ENCODE measurements at places on chromosomes 5 and 9.

DNA sequence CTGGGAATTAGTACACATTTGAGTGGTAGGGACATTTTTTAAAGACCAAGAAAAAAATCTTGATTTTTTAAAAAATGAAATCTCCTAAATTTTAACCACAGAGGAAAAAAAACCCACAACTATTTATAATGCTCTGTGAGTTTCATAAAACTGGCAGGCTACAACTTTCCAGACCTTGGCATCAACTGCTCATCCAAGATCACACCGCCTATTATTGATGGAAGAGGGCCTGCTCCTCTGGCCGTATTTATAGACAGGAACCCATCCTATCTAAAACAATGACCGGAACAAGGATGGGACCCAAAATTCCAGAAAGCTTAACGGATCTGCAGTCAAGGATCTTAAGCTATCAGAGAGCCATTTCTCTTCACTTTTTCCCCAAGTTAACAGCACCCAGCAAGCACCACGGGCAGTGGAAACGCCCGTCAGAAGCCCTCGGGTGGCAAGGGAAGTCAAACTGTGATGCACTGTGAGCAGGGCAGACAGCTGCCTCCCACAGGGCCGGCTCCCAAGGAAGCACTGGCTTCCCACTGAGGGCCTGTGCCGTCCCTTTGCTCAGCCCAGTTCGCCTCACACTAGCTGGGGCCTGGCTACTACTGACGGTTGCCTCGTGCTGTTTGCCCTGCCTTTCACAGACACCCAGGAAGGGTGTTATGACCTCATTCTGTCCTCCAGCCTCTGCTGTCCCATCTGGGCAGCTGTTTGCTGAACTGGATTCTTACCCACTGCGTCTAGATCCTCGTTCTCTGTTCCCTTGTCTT lies 62.8 kb downstream of the CDC14B start:
- DNase-seq, result no peak

GRCh38 chr5:82325996-82326395 lies 47.8 kb upstream of the RPS23 start:
- DNase-seq, result no peak

DNA sequence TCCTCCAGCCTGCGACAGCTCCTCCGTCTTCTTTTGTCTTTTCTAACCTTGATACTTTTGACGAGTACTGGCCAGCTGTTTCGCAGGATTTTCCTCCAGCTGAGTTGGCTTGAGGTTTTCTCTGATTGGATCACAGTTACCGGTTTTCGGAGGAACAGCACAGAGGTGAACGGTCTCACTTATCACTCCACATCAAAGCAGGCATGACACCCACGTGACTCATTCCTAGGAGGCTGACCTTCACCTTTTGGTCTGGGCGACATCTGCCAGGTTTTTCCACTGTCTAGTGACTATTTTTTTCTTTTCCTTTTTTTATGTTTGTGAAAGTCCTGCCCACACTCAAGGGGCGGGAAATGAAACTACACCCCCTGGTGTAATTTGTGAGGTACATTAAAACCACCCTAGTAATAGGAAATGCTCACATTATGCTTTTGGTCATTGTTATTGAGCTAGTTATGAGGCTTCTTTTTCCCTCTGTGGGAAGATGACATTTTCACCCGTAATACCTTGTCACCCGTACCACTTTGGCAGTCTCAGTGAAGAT lies 319.2 kb downstream of the GADD45G start:
- DNase-seq, result peak; percentile 64

DNA sequence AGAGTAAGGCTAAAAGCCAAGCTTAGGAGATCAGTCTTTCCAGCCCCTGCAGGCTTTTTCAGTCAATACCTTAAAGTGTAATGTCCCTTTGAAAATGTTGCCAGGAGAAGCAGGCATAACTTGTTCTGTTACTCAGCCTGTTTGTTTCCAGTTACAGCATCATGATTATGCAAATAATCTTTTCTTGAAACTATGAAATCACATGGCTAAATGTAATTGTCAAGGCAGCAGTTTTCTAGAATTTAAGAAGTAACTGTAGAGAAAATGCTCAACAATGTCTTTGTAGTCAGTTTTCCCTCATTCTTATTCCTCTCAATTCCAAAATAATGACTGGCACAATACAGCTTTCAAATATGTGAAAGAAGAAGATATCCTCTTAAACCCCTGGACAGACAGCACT lies 1.9 kb upstream of the GPR107 start:
- no peak for DNase-seq

DNA sequence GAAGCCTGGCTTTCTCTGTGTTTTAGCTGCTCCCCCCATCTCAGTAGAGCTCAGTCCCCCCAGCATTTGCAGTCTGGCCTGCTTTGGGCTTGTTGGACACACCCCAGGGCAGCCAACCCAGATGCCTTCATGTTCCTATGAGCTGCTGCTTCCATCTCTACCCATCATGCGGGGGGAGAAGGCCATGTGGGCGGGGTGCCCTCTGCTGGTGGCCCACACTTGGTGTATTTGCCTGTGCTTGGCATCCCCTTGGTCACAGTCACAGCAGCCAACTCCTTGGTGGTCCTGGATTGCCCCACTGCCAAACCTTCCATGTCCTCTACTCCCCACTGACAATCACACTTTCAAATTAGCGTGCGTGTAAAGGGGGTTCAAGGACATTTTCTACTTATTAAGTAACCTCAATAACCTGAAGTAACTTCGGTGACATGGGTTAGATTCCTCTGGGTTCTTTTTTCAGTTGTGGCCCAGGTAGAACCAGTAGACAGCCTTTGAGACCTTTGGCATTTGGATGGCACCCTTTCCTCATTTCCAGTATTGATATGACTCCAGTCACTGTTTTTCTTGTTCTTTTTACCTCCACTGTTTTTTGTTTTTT lies 42.8 kb downstream of the SNX30 start:
- peak; percentile 66 for DNase-seq

DNA sequence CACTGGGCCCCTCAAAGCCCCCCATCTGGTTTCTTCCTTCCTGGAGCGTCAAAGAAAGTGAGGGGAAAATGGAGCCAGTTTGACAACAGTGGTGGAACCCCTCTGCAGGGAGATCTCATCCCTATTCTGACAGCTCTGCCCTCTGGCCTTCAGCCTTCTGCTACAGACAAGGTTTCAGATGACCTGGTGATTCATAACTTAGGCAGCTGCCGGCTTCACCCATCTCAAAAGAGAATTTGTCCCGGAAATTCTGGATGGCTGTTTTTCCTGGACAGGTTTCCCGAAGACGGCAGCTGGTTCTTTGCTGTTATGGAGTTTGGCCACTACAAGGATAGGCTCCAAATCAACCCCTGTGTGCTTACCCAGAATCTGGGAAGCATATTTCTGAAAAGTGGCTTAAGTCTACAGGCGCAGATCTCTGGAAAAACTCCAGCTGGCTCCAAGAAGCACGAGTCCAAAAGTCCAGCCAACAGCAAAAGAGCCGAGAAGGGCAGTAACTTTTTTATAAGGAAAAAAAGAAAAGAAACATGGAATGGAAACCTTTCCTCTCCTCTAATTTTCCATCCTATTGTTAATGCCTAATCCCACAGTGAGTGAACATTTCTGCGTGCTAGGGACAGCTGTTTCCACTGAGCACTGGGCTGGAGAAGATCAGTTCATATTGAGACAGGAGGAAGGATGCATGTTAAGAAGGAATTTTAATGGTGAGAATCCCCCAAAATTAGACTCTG lies 54.5 kb downstream of the ZNF366 start:
- DNase-seq, result no peak

- no peak for DNase-seq
Measured at GRCh38 chr9:19424176-19424779, 15.5 kb downstream of the ACER2 start.

DNA sequence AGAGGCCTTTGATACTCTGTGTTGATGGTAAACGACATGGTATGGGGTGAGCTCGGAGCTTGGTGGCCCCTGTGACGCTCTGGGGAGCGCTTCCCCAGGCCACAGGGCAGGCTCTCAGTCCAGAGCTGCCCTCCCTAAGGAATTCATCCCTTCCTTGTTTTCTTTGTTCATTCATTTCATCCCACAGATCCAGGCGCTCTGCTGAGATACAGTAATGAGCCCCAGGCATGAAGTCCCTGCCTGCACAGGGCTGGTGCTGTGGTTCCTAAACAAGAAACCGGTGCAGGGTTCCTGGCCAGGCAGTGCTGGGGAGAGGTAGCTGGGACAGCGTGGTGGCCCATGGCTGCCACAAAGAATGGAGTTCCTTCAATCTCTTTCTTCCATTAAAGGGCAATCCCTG lies 14.4 kb downstream of the NEK6 start:
- no peak for DNase-seq

GRCh38 chr9:71490810-71491209 lies 277.5 kb downstream of the CEMIP2 start:
- no peak for DNase-seq
